ENCODE measurements at places on chromosomes 13 and 19.
A peak's percentile ranks its signal among the peaks of the same experiment; 100 is the strongest.

DNA sequence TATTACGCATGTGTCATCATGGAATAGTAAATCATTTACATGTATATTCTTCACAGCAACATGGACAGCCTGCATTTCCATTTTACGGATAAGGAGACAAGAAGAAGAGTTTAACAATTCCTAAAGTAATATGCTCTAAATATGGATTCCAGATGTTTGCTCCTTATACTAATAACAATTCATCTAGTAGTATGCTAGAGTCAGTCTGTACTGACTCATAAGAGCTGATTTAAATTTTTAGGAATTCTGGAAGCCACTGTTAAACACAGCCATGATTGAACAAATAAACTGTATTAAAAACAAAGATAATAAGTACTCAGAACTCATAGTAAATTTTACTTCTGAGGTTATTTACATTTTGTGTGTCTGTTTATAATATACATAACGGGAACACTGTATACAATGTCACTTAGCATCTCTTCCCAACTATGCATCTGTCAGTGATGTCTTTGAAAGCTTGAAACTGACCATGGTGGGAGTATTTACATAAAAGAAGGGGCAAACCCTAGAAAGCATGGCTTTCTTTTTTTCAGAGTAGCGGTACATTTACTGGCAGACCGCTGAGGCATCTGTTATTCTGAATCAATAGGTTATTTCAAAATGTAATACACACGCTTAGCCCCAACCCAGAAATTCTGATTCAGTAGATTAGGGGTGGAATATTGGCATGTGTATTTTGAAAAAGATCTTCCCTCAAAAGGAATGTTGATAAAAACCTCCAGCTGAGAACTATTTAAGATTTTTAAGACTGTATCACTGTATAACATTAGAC is 12.9 kb downstream of the ZC3H13 start:
- DNase-seq, result no peak

GRCh38 chr19:4814625-4815425 is 16.7 kb downstream of the TICAM1 start:
- no peak for DNase-seq

DNA sequence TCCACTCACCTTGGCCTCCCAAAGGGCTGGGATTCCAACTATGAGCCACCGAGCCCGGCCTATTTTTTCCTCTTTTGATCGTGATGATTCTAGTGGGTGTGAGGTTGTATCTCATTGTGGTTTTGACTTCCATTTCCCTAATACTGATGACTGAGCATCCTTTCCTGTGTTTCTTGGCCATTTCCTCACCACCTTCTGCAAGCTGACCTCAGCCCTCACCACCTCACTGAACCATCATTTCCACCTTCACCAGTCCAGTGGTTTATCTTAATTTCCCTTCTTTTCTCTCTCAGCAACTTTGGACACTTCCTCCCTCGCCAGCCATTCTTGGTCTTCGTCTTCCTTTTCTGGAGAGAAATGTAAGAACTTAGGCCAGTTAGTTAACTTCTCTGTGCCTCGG is 13.0 kb upstream of the BICRA start:
- no peak for DNase-seq

DNA sequence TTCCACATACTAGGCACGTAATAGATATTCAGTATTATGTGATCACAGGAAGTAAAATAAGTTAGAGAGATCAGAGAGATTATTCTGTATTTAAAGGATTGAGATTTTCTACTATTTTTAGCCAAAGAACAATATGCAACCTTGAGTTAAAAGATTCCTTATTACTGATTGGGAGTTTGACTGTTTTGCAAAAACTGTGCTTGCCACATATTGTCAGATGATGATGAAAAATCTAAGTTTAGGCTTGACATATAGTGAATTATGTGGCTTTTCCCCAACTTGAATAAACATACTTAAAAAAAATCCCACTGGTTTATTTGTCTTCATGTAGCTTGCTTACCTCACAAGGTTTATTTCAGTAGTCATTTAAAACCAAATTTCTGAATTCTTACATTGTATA is 194.4 kb downstream of the KCNRG start:
- DNase-seq, result no peak

- no peak for DNase-seq
Observed at GRCh38 chr19:459724-460511, 915 bp downstream of the SHC2 start.

GRCh38 chr13:41465241-41465847 is 8.0 kb downstream of the RGCC start:
- peak; percentile 24 for DNase-seq

DNA sequence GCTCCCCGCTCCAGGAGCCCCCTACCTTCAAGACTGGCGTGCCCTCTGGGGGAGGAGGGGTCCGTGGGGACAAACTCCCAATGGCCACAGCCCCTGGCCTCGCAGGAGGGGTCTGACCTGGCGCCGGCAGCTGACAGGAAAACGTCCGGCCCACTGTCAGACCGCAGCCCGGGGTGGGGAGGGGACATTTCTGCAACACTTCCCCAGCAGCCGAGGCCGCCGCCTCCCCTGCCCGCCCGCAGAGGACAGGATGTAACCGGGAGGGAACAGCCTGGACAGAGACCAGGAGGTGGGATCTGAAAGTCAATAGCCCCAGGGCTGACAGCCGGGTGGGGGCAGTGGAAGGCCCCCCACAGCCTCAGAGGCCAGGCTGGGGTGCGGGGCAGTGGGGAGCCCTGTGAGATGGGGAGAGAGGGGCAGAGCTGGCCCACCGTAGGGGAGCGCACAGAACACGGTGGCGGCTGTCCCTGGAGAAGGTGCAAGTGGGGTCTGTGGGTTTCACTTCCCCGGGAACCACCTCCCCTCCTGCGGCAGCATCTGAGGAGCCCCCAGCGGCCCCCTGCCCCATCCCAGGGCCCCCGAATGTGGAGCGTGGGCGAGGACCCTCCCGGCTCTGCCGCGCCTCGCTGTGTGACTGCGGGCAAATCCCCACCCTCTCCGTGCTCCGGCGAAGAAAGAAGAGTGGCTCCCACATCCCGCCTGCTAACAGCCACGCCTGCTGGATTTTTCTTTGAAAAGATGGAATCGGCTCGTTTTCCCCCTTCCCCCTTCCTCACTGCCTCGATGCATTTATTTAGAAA is at the start of gene PEAK3:
PEAK3 (minus strand) TSS at position 114 of the 800 bp plus-strand sequence. CDS start 1,244 bp downstream, outside the sequence.
- peak; percentile 54 for DNase-seq

DNA sequence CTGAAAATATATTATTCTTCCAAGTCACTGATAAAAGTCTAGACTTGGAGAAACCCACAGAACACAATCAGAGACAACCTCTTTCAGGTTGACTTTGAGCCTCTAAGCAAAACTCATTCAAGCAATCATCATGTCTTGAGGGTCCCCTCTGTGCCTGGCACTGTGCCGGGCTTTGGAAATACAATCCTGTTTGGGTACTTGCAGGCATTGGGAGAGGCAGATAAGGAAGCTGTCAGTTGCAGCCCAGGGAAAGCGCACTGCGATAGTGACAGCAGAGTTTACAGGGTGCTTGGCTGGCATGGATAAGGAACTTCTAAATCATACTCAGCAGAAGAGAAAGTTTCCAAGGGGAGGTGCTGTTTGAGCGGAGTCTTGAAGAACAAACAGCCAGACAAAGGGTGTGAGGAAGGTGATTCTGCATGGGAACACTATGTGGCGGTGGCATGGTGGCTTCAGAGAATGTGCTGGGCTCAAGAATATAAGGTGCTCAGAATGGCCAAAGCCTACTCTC is 9.1 kb downstream of the SERP2 start:
- DNase-seq, result no peak

GRCh38 chr13:49320975-49321374 is 73.2 kb downstream of the CDADC1 start:
- DNase-seq, result no peak

DNA sequence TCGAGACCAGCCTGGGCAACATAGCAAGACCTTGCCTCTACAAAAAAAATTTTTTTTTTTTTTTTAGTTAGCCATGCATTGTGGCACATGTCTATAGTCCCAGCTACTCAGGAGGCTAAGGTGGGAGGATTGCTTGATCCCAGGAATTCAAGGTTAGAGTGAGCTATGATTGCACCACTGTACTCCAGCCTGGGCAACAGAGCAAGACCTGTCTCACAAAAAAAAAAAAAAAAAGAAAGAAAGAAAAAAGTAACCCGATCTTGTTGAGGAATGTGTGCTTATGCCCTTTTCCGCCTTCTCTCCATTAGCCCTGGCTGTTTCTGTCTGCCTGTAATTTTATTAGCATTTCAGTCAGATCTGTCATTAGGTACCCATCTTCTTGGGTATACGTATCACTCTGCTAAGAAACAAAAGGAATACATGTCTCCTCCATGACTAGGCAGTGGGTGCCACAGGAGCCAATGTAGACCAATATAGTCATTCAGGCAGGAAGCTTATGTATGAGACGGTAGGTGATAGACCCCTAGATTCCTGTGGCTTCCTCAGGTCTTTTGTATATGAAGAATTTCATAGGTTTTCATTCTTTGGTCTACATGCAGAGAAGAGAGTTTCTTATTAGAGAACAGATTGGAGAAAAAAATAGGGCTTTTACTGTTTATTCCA is 59.6 kb upstream of the NPAS1 start:
- no peak for DNase-seq

DNA sequence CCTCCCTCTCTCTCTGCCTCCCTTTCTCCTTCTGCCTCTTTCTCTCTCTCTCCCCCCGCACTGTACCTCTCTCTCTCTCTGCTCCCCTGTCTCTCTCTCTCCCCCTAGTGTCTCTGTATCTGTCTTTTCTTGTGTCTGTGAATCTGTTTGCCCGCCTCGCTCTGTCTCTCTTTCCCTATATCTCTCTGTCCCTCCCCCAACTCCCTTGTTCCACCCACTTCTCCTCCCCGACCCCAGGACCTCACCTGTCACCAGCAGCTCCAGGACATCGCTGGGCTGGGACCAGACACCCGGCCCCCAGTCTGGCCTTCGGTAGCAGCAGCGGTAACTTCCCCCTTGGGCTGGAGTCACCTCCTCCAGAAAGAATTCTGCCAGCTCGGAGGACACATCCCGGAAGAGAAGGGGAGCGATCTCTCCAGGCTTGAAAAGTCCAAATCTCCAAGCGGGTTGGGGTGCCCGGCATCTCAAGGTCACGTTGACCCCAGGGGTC is 3.9 kb downstream of the OSCAR start:
- DNase-seq, result no peak

DNA sequence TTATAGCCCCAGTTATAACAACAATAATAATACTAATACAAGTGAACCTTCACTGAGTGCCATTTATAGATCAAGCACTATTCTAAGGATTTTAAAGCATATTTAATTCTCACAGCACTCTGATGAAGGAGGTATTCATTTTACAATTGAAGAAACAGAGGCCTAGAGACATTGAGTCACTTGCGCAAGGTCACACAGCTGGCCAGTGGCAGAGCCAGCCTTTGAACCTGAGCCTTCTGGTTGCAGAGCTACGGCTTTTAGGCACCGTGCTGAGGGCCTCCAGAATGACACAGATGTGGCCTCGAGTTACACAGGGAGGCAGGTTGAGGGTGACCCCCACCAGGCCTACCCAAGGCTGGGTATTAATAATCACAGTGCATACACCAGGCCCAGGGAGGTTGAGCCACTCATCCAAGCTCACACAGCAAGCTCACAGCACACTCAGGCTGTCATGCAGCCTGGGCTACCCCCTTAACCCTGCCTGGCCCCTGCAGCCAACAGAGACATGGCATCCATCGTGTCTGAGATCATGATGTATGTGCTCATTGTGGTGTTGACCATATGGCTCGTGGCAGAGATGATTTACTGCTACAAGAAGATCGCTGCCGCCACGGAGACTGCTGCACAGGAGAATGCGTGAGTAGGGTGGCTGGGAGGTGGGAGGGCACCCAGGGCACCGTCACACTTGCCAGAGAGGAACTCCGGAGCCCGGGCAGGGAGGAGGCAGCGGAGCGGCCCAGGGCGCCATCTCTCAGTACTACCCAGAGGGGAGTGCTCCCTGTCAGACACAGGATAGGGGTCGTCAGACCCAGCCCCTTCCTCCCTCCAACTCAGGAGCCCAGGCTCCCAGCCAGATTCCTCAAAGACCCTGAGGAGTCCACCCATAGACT is 2.7 kb upstream of the HPN start:
- DNase-seq, result no peak

- no peak for DNase-seq
Observed at GRCh38 chr19:5001615-5002014, 32.7 kb downstream of the KDM4B start.

DNA sequence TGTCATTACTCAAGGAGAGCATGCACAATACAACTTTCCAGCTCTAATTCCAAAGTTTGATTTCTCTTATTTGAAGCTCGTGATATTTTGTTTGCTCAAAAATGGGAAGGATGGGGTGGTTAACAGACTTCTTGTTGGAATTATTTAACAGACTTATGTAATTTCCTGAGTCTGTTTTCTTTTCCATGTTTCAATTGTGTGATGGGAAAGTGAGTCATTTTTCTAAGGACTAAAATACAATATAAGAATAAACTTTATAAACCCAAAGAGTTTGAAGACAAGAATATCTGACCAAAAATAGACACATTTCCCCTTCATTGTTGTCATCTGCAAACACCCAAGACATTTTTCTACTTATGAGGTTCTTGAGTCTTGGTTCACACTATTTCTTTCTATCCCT is 211.8 kb upstream of the SLITRK5 start:
- no peak for DNase-seq

GRCh38 chr13:106349080-106349931 is 186.2 kb downstream of the EFNB2 start:
- DNase-seq, result no peak
